ENCODE measurements at places on chromosomes 4 and X.

DNA sequence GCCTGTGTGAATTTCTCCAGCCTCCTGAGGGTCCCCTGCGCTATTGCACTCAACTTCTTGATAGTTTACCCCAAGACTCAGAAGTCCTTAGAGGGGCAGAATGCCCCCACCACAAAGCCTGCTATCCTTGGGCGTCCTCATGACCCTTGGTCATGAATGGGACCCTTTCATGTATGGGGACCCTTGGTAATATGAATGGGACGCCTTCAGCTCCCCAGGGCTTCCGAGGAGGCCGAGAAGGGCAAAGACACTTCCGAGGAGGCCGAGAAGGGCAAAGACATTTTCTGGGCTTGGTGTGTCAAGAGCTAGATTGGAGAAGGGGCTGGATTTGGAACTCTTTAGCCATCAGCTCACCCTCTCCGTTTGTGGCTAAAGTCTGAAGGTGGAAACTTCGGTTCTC is 8.6 kb downstream of the SHOX start:
- no peak for DNase-seq

- no peak for DNase-seq
Measured at GRCh38 chr4:145867406-145867805, 71.2 kb downstream of the ZNF827 start.

- no peak for DNase-seq
Measured at GRCh38 chr4:160831165-160831922, 1332.5 kb downstream of the FSTL5 start.

- no peak for DNase-seq
Measured at GRCh38 chrX:133493366-133493765, 78.1 kb upstream of the GPC4 start.

GRCh38 chrX:9873952-9874351 is 87.7 kb downstream of the SHROOM2 start:
- peak; percentile 2 for DNase-seq
